ENCODE measurements at places on chromosomes 6 and 20.
A peak's percentile ranks its signal among the peaks of the same experiment; 100 is the strongest.

GRCh38 chr6:114382406-114382805 is 39.6 kb upstream of the HS3ST5 start:
- no peak for DNase-seq

DNA sequence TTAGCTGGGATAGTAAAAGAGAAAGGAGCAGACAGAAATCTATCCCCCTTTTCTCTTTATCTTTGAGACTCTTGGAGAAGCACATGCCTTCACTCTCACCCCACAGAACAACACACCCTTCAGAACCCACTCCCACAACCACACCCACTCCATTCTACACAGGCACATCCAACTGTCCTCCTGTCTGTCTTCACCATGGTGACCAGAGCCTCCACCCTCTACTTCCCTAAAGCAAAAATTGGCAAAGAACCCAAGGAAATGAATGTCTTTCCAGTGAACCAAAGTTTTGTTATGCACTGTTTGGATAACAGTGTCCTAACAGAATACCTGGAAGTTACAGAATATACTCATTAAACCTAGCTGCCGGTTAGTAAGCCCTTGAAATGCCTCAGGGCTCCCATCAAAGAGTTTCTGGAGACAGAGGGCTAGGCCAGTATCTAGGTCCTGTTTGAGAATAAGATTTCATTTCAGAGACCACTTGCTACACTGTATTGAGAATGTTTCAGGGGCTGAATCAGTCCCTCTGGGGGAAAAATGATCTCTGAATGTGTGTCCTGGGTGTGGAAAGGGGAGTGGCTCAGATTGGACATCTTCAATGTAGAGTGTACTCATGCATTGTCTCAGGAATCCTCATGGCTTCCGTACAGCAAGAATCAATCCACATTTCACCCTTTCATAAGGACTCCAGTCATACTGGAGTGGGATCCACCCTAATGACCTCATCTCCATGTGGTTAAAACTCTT is 101.1 kb downstream of the LY86 start:
- DNase-seq = peak; percentile 42

DNA sequence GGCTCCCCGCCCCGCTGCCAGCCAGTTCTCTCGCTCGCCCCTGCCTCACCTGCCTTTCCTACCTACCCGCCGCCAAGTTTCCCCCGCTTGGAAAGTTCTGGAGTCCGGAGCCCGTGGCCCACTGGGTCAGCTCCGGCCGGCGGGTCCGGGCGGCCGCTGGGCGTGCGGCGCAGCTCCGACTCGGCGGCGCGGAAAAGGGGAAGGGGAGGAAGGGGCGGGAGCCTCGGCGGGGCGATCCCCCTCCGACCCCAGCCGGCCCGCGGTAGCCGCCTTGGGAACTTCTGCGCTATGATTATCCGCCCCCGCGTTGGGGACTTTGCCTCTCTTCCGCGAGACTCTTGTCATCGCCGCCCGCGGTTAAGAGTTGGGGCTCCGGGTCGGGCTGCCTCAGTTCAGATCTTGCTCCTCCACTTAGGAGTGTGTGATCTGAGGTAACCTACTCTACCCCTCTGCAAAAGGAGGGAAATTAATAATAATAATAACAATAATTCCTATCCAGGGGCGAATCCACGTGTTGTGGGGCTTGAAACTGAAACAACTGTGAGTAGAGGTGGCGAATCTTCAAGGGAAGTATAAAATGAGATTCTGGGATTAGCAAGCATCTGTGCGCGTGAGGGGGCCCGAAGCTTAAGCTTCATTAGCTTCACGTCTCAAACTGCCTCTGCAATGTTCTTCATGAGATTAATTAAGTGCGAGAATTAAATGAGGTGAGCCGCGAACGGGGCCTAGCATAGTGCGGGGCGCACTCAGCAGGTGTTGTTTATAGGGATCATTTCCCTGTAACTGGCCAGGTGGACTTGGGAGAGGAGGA is 30.8 kb downstream of the SF3B5 start:
- peak; percentile 71 for DNase-seq

GRCh38 chr20:3648951-3649350 is 14.2 kb downstream of the GFRA4 start:
- DNase-seq = no peak

DNA sequence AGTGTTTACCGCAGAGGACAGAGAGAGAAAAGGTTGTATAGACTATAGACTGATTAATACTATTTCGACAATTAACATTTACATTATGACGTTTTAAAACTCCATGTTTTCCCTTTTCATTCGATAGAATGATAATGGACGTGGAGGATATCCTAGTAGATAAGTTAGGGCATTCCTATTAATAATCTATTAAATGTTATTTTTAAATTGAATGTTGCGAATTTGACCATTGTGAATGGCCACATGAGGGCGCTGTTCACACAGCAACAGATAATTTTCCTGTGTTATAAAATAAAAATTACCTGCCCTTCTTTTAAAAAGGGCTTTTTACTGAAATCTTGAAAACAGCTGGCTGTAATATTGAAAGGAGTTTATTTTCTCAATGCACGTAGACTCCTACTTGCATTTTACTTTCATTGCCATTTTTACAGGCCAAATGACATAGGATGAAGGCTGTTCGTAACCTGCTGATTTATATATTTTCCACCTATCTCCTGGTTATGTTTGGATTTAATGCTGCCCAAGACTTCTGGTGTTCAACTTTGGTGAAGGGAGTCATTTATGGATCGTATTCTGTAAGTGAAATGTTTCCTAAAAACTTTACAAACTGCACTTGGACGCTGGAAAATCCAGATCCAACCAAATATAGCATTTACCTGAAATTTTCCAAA is 3.3 kb downstream of the ADGRB3 start:
- DNase-seq = peak; percentile 62

DNA sequence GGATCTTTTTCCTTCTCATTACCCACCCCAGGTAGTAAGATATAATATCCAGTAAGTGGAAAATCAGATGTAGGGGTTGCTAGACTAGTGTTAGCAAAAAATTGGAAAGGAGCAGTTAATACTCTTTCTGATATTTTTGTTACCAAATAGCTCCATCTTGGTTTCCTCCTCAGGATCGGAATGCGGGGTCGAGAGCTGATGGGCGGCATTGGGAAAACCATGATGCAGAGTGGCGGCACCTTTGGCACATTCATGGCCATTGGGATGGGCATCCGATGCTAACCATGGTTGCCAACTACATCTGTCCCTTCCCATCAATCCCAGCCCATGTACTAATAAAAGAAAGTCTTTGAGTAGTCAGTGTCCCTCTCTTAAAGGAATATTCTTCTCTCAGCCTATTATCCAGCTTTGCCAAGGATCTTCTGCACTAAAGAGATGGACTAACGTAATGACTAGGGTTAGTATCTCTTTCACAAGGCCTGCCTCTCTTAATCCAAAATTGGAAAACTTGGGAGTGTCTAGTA is 1.5 kb downstream of the ROMO1 start:
- DNase-seq = no peak

GRCh38 chr6:159756508-159756907 is 5.3 kb upstream of the ACAT2 start:
- no peak for DNase-seq

DNA sequence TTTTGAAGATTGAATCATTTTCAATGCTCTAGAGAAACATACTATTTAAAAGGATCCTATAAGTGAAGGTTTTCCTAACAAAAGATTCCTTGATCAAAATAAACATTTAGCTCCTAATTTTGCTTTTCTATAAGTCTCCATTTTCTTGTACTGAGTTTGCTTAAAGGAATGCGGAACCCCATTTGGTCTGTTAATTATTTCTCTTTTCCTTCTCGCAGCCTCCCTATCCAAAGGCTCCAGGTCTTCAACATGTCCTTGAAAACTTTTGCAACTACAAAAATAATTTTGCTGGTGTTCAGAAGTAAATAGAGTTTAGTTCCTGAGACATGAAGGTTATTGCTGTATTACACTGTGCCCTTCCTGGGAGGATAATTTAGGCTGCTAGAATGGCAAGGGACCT is 8.3 kb upstream of the NPEPL1 start:
- DNase-seq = no peak

- DNase-seq = no peak
These were observed 62.0 kb downstream of the NPEPL1 start for GRCh38 chr20:58754584-58754983.

DNA sequence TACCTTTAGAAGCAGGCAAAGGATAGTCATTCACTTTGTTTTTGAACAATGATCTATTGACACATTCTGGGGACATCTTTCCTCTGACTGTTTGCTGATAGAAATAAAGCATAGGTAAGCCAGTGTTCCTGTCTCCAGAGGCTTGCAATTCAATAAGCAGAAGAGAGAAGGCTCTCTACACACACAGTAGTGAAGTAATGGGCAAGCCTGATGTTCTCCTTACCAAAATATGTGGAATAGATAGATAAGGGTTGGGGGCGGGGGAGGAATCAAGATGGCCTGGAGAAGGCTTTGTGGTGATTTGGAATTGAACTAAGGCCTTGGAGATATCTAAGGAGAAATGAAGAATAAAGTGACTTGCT is 27.3 kb downstream of the PAQR8 start:
- no peak for DNase-seq

DNA sequence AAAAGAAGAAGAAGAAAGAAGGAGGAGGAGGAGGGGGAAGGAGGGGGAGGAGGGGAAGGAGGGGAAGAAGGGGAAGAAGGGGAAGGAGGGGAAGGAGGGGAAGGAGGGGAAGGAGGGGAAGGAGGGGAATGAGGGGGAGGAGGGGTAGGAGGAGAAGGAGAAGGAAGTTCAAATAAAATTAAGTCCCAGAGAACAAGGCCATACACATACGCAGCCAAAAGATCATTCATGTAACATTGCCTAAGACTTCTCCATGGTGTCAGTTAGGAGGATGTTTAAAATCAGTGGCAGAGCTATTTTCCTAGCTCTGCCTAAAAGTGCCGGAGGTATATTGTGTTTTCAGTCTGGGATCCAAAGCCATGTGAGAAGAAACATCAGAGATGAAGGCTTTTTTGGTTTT is 75.8 kb downstream of the PLCB4 start:
- no peak for DNase-seq

Measured in suppressor macrophage treated with lipopolysaccharide for 4 hours (primary cell).